ENCODE measurements at places on chromosomes 7 and 10.

- no peak for DNase-seq
Measured at GRCh38 chr7:28623105-28623730, 210.9 kb downstream of the CREB5 start.

GRCh38 chr10:37774351-37774750 is 83.1 kb downstream of the ZNF248 start:
- no peak for DNase-seq

- DNase-seq: no peak
Measured at GRCh38 chr7:152922318-152923081, 162.9 kb downstream of the ACTR3B start.

GRCh38 chr10:18159557-18159956 is 19.3 kb downstream of the CACNB2 start:
- no peak for DNase-seq

DNA sequence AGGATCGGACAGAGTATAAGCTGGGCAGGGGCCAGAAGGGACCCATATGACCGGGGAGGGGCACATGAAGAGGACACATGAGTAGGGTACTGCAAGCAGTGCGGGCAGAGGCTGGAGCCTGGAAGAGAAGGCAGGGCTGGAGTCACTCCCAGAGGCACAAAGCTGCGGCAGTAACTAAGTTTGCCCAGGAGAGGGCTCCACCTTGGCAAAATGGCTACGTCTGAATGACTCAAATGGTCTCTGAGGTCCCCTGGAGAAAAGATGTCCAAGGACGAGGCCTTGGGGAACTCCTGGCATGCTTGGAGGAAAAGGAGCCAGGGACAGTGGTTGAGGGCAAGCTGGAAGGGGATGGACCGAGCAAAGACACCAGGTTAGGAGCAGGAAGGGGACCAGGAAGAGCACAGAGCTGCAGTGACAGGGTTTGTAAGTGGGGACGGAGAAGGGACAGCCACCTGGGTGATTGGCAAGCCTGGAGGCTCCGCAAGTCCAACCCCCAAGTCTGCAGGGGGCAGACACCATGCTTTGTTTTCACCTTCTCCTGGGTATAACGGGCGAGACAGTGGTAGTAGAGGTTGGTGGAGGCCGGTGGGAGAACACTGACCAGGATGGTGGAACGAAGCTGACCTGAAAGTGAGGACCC is 43.1 kb upstream of the LBX1 start:
- DNase-seq: peak; percentile 8

DNA sequence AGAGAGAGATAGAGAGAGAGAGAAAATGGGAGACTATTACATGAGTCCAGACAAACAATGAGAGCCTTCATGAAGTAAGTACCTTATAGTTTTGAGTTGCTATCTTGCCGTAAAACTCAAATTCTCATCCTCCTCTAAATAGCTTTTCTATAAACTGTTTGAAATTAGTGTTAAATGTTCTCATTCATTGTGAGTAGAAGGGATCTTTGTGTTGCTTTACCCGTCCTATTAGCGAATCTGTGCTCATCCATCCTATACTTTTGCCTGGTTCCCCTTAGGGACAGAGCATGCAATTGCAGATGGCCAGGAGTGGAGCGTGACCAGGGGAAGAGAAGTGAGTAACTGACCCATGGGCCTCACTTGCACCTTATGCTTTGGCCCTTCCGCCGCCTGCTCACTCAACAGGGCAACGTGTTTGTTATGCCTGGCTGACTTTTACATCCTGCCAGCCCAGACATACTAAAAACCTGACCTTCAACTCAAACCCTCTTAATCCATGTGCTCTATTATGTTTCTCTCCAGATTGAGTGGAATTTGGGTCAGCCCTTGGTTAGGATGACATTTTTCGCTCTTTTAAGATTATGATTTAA is 244.2 kb upstream of the YAE1 start:
- DNase-seq: no peak

- no peak for DNase-seq
Measured at GRCh38 chr10:75663947-75664664, 232.7 kb downstream of the LRMDA start.

DNA sequence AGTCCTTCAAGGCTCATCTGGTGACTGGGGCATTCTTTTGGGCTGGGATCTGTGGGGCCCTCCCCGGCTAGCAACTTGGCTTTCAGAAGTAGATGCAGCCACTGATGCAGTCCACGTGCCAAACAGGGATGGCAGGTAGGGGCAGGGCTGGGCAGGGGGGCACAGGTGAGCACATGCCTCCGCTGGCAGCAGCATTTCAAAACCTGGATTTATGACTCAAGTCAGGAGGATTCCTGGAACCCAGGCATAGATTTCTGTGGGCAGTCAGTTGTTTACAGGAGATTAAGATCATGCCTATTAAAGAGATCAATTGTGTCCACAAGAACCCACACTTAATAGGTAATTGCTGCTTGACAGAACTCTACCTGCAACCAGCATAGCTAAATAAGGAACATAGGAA is 839 bp upstream of the HABP2 start:
- no peak for DNase-seq

- peak; percentile 65 for DNase-seq
Measured at GRCh38 chr7:129091484-129092002, 36.6 kb upstream of the TNPO3 start.

Data from NCI-H526 treated with DMSO at 0.1 percent for 48 hours (cell line).